Transverse colon (tissue), 4 donors: ENCODE measurements at places on chromosomes 3 and 15.

DNA sequence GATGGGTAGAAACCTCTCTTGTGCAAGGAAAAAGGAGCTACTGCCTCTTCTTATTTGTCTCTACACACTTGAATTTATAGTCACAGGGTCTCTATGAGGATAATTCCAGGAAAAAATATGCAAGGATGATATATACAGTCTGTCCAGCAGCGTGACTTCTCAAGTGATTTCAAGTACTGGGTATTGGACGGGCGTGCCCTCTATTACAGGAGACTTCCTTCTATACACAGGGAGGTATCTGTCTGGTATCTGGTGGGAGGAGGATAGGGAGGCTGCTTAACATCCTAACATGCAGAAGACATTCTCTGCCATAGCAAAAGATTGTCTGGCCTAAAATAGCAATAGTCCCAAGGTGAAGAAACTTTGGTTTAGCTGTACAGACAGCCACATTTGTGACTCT, 146.1 kb downstream of the TPRG1 start:
- peak; percentile 21 for DNase-seq

GRCh38 chr3:148711981-148712666, 14.4 kb downstream of the AGTR1 start:
- no peak for DNase-seq

GRCh38 chr15:98842192-98842972, 165.2 kb downstream of the PGPEP1L start:
- DNase-seq = no peak

GRCh38 chr15:38756441-38756840, 191.8 kb upstream of the RASGRP1 start:
- no peak for DNase-seq
